ENCODE measurements at places on chromosomes 16 and 17.

GRCh38 chr16:86608301-86608747 lies 30.0 kb downstream of the FOXL1 start:
- peak; percentile 16 for DNase-seq

DNA sequence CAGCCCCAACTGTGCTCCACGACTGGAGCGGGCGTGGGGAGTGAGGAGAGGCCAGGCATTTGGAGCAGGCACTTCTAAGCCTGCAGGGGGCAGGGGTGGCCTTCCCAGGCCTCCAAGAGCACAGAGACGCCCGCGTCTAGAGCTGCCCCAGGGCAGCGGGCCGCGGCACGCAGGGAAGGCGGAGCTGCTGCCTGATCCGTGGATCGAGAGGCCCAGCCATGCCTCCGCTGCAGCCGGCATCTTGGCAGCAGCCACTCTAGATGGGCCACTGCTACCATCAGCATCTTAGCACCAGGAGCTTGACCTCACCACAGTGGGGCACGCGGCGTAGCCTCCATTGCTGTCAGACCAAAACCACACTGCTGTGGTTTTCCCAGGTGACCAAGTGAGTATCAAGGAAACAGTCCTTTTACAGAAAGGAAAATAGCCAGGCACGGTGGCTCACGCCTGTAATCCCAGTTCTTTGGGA lies 20.4 kb upstream of the WDR45B start:
- peak; percentile 25 for DNase-seq

DNA sequence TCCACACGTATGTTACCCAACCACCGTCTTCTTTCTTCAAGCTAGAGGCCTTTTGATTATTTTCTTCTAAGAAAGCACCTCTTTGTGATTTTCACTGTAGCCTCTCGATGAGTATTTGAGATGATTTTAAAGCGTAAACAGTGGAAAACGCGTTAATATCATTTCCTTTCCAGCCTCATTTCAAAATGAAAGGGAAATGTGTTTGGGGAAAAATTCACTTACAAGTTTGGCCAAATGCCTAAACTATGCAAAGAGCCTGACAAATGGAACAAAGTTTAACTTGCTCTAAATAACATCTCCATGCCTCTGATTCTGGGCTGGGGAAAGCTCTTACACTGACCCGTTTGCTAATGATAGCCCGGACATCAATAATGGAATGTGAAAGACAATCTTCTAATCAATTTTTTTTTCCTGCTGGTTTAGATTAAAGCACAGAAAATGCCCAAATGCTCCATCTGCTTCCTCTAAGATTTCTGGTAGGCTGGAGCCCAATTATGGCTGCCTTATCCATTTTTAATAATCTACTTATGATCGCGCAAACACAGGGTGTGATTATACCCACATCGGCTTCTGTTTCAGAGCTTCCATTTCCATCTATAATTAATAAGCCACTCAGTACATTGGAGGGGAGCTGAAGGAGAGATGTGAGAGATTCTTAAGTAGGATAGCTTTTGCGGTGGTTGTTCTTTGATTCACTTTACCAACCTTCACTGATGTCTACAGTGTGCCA lies 43.5 kb downstream of the HS3ST2 start:
- no peak for DNase-seq

DNA sequence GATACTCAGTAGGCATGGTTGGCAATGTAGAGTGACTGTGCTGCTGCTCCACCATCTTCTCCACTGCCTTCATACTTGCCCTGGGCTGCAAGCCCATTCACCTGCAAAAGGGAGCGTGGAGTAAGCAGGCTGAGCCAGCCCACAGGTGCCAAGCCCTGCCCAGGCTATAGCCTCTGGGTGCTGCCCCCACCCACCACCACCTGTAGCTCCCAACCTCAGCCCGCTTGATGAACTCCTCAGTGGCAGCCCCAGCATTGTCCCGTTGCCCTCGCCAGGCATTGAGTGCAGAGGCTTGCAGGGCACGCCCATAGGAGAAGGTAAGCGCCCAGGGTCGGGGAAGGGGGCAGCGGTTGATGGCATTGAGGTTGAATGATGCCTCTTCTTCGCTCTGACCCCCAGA lies 2.2 kb upstream of the PIGS start:
- no peak for DNase-seq

DNA sequence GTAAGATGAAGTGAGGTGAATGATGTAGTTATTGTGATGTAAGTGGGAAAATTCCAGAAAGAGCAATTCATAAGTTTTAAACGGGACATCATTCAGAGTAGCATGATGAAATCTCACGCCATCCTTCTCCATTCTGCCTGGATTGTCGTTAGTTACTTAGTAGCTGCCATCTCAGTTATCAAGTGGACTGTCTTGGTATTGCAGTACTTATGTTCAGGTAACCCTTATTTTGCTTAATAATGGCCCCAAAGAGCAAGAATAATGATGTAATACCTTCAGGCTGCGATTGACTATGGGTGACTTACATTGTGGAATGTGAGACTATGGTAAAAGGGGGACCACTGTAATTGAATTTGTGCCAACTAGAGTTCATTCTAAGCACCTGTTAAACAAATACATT lies 234.1 kb upstream of the TOM1L1 start:
- DNase-seq, result no peak

- DNase-seq, result peak; percentile 76
Observed at GRCh38 chr17:42895185-42895555, 5.4 kb upstream of the G6PC1 start.

GRCh38 chr17:10598621-10599020 lies 49.2 kb upstream of the MYH2 start:
- DNase-seq, result no peak

GRCh38 chr16:10539236-10539635 lies 41.2 kb downstream of the EMP2 start:
- DNase-seq, result no peak

- DNase-seq, result peak; percentile 86
Observed at GRCh38 chr16:81004646-81005353, 1.9 kb downstream of the CMC2 start.

DNA sequence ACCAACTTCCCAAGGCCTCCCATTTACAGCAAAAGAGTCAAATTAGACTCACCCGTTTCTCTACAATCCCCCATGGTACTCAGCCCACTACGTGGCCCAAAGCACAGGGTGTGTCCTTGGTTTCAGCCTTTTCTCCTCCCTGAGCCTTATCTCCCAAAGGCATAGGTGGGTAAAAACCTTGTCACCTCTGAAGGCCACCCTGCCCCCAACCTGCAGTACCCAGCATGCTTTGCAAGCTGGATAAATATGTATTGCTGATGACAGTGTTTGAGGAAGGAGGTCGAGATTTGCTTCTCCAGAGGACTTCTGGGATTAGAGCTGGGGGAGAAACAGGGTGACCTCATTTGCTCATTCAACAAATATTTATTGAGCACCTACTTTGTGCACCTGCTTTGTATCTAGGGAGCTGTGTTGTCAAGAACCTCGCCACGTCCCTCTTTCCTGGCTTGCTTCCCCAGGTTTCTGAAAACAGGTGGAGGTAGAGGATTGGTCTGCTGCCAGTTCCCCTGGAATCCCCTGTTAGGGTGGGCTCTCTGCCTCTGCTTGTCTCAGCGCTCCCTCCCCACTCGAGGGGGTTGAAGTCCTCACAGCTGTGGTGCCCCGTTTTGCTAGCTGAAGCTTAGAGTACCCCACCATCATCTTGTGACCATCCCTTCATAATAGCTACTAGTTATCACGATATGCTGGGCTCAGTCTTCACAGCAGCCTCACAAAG lies 3.0 kb downstream of the LASP1 start:
- DNase-seq, result no peak

Measured in ACHN (cell line).